Stimulated activated CD8-positive, alpha-beta memory T cell treated with anti-CD3 and anti-CD28 coated beads, Interleukin-12 subunit alpha, Interleukin-12 subunit beta, amount 100 ng/mL, for 1 hour (primary cell): ENCODE measurements at places on chromosomes 1 and 21.

- no peak for DNase-seq
Measured at GRCh38 chr1:212791261-212791675, 309 bp downstream of the NSL1 start.

- no peak for DNase-seq
Measured at GRCh38 chr1:184031409-184032107, 6.0 kb downstream of the COLGALT2 start.

DNA sequence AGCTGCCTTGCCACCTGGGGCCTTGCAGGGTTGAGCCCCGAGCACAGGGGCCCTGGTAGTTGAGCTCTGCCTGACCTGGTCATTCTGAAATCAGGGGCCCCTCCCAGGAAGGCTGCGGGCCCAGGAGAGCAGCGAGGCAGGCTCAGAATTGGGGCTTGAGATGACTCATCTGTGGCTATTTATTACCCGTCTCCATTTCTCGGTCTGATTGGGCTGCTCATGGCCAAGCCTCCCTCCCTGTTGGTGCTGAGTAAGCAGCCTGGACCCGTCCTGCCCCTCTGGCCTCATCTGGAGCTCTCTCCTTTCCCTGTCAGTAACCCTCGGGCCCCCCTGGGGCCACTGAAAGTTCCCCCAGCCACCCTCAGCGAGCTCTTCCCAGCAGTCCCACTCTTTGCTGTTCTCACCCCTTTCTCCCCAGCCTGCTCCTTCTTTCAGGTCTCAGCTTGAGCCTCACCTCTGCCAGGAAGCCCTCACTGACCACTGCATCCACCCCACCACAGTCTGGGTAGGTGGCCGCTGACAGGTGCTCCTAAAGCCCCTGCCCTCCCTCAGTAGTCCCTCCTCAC is 11.0 kb upstream of the TNFRSF8 start:
- DNase-seq = no peak

- no peak for DNase-seq
Measured at GRCh38 chr1:227417756-227418480, 99.6 kb upstream of the CDC42BPA start.

- no peak for DNase-seq
Measured at GRCh38 chr1:54390655-54391054, 15.5 kb downstream of the SSBP3 start.

DNA sequence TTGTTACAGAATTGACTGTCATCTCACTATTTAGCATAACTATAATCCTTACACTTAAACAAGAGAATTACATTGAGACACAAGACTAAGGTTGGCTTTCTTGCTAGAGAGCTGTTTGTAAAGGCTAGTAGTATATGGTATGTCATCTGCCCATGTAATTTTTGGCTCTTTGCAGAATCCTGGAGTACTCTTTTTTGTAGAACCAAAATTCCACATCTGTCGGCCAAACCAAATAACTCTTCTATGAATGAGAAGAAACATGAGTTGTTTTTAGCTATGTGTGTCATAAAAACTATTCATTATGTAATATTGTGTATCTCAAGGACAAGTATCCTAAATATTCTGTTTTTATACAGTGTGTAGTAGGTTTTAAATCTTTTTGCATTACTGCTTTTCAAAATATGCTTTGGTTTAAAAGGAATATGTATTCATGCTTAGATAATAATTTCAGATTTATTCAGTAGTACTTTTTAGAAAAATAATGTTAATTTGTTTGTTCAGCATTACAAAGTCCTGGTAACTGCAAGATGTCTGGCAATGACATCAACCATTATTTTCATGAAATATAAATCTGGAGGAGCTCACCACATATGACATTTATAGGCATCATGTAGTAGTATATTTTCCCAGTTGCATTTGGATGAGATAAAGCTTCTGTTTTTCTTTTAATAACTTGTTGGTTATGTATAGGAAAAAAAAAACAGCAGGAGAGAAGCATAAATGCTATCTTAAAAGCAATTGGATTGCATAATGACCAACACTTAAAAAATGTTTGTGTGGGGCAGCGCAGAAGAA is 159.8 kb downstream of the HS2ST1 start:
- DNase-seq = no peak

DNA sequence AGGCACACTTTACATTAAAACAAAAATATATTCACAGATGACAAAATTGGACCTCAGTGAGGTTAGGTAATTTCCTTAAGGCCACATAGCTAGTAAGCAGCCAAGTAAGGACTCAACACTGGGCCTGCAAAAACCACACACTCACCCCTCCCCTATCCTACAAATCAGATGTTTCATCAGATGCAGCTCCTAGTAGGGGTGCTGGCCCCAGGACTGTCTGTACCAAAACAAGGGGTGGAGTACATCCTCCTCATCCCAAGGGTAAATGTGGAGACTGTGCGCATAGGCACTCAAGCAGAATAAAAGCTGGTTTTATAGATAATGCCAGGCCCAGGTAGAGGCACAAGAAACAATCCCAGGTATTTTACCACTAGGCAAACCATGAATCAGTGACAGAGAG is 25.7 kb downstream of the URB1 start:
- no peak for DNase-seq

DNA sequence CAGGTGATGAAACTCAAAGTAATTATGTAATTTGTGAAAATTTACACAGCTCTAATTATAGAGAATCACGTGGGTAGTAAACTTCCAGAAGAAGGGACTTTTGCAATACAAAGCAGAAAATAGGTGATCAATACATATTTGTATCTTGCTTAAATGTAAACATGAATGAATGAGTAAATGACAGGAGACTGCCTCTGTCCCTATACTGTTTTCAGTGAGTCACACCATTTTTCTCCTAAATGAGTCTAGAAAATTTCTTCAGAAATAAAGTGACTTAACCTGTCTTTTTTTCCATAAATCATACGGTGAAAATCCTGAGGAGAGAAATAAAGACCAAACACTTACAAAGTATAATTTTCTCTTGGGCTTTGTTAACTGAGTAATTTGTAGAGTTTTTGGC is 11.9 kb downstream of the RAP1A start:
- DNase-seq = no peak

GRCh38 chr1:109290998-109291397 is 8.1 kb upstream of the PSRC1 start:
- DNase-seq = no peak

GRCh38 chr1:40281853-40282252 is 23.8 kb downstream of the ZMPSTE24 start:
- DNase-seq = no peak

DNA sequence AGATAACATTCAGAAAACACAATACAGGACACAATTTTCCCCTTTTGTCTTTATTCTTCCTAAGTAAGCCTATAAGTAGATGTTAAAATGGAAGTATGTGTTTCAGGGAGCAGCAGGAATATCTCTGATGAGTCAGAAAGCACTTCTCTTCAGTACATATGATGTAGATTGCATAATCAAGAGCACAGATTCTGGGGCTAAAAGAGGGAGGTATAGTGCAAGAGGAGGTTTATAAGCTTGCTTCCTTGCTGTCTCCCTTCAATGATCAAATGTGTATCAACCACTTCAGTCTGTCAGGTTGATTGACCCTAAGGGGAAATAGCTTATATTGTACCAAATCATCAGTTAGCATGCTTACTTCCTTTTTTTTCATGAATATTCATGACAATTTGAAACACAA is 822.8 kb downstream of the BRINP3 start:
- DNase-seq = no peak

DNA sequence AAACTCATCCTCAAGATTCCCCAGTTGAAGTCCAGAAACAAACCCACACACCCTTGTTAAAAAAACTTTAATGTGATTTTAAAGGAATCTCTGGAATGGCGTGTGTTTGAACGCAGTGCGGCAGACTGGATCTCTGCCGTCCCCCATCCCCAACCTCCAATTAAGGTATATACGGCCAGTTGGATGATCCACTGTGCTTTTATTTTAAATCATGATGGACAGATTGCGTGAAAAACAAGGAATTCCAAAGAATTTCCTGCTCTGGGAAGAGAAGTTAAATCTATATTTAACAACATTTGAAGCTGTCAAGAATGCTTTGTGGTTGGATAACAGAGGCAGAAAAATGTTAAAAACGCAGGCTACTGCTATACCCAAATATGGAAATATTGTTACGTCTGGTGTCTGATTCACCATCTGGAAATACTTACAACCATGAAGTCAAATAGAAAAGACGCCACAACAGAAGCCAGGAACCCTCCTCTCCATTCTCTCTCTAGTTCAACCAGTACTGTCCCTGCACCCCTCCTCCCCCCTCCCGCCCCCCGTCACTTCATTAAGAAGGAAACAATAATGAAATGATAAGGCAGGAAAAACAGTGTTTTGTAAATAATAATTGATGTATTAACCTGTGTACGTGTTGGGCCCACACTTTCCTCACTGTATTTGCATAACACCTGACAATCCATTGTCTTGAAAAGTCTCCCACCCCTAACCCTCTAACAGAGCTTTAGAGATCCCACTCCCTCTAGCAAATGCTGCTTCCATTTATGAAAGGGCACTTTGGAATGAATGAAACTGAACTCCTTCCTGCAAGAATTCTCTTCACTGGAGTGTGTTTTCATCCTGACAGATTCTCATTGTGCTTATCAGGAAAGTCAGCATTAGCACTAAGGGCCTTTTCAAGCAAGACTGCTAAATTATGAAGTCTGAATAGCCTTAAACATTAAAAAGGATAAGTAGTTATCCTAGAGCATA is 2.0 kb upstream of the CCN1 start:
- no peak for DNase-seq

- no peak for DNase-seq
Measured at GRCh38 chr21:22900490-22900889, 1902.3 kb downstream of the NCAM2 start.

- DNase-seq = no peak
Measured at GRCh38 chr21:39694750-39695149, 50.2 kb upstream of the IGSF5 start.
